Kidney epithelial cell (primary cell): ENCODE measurements at places on chromosomes 11 and 22.

DNA sequence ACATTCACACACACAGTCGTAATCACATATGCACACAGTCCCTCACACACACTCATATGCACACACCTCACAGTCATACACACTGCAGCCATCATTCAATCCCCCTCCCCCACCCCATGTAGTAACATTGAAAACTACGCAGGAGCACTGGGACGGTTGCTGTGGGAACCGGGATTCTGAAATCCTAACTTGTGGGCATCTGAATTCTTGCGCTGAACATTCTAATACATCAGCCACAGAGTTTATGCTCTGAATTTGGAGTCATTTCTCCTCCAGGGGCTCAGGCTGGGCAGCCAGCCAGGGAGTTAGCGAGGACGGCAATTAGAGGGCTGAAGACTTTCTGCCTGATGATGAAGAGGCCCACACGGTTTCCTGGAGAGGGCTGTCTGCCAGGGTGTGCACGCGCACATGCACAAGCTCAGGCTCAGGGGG is 32.7 kb downstream of the CD6 start:
- no peak for DNase-seq

- DNase-seq: no peak
These were observed 74.2 kb downstream of the KIRREL3 start for GRCh38 chr11:126926376-126926791.

GRCh38 chr22:46150655-46151477 is 540 bp downstream of the PPARA start:
- DNase-seq: no peak

DNA sequence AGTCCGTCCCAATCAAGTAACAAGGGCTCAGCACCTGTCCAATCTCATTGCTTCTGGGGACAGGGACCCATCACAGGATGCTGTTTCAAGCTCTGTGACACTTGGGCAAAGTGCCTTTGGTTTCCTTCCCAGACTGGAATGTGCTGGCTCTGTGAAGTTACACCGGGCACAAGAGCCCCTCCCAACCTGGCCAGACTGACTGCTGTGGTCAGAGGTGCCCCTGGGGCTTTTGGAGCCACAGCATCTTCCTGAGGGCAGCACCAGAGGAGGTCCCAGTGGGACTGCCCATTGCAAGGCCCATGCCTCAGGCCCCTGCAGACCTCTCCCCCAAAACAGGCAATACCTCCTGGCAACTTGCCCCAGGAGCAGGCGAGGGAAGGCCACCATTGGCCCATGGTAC is 155.2 kb upstream of the GRK3 start:
- DNase-seq: no peak

- DNase-seq: no peak
These were observed 111.5 kb upstream of the RRM1 start for GRCh38 chr11:3983101-3983500.

DNA sequence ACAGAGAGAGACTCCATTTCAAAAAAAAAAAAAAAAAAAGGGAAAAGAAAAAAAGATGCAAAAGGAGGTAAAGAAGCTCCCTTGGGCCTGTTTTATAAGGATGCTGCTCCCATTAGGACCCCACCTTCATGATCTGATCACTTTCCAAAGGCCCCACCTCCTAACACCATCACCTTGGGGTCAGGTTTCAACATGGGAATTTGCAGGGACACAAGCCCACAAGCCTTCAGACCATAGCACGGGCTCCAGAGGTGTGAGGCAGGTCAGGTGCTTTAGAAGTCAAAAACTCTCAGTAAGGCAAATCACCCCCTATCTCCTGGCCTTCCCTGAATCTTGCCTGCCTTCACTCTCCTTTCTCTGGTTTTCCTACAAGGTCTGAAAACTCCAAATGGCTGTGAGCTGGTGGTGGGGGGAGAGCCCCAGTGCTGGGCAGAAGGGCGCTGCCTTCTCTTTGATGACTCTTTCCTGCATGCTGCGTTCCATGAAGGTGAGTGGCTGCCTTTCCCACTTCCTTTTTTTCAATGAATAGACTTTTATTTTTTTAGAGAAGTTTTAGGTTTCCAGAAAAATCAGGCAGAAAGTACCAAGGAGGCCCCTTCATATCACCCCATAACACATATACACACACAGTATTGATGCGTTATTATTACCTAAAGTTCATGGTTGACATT is 13.2 kb downstream of the ASPHD2 start:
- no peak for DNase-seq

DNA sequence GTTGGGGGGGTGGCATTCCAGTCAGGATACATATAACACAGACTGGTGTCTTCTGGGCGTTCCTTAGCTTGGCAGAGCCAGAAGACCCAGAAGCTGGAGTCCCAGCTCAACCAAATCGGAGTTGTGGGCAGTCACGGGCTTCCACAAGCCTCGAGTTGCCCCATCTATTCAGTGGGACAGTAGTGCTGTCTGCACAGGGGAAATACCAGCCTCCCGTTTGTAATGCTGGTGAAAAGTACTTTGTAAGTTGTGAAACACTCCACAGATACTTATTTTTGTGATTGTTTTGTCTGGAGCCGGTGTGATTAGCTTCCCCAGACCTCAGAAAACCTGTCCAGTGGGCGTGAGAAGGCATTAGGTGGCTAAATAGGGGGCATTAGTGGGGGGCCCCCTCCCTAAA is 13.6 kb downstream of the DGKZ start:
- DNase-seq: no peak
